GM23248 (cell line): ENCODE measurements at places on chromosomes 4 and X.

- DNase-seq, result peak; percentile 32
Observed at GRCh38 chr4:6747294-6748051, 31.5 kb downstream of the BLOC1S4 start.

- no peak for DNase-seq
Observed at GRCh38 chrX:20325786-20326388, 59.2 kb upstream of the RPS6KA3 start.

DNA sequence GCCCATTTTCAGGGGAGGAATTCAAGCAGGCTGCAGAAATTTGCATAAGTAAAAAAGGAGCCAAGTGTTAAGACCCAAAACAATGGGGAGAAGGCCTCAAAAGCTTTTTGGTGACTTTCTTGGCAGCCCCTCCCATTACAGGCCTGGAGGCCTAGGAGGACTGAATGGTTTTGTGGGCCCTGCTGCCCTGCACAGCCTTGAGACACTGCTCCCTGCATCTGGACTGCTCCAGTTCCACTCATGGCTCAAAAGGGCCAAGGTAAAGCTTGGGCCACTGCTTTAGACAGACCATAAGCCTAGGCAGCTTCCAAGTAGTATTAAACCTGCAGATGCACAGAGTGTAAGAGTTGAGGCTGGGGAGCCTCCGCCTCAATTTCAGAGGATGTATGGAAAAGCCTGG lies 501.6 kb downstream of the MID1IP1 start:
- no peak for DNase-seq

DNA sequence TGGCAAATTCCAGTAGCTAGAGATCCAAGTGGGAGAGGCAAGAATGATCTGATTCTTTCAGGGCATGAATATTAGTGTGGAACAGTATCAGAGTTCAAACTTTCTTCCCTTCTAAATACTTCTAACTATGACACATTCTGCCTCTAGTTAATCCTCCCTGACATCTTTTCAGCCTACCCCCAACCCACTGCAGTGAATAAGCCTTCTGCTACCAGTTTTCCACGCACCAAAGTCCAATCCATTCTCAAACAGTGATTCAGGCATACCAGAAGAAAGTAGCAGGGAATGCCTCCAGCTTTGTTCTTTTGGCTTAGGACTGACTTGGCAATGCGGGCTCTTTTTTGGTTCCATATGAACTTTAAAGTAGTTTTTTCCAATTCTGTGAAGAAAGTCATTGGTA lies 155.4 kb upstream of the FTHL17 start:
- DNase-seq, result peak; percentile 82

DNA sequence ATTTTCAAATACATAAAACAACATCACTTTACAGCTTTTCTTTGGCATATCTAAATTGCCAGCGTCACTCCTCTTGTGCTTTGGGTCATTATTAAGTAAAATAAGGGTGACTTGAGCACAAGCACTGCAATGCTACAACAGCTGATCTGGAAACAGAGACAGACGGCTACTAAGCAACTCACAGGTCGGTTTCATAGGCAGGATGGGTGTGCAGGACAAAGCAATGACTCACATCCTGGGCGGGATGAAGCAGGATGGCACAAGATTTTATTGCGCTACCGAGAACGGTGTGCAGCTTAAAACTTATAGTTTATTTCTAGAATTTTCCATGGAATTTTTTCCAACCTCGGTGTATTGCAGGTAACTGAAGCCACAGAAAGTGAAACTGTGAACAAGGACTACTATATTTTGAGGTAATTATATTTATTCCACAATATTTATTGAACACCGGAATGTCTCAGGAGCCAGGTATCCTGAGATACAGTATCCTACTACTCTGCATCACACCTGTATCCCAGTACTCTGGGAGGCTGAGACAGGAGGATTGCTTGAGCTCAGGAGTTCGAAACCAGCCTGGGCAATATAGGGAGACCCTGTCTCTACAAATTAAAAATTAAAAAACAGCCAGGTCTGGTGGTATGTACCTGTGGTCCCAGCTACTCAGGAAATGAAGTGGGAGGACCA lies 215.5 kb downstream of the APBB2 start:
- peak; percentile 33 for DNase-seq

GRCh38 chr4:173835903-173836302 lies 305.9 kb upstream of the HAND2 start:
- peak; percentile 70 for DNase-seq

- peak; percentile 11 for DNase-seq
Observed at GRCh38 chr4:24104158-24104565, 214.3 kb upstream of the PPARGC1A start.

GRCh38 chr4:16111533-16111932 lies 27.7 kb upstream of the PROM1 start:
- DNase-seq, result no peak

- DNase-seq, result no peak
Observed at GRCh38 chrX:31190221-31190975, 118.6 kb upstream of the FTHL17 start.

GRCh38 chrX:66625525-66625924 lies 13.4 kb downstream of the EDA2R start:
- no peak for DNase-seq

DNA sequence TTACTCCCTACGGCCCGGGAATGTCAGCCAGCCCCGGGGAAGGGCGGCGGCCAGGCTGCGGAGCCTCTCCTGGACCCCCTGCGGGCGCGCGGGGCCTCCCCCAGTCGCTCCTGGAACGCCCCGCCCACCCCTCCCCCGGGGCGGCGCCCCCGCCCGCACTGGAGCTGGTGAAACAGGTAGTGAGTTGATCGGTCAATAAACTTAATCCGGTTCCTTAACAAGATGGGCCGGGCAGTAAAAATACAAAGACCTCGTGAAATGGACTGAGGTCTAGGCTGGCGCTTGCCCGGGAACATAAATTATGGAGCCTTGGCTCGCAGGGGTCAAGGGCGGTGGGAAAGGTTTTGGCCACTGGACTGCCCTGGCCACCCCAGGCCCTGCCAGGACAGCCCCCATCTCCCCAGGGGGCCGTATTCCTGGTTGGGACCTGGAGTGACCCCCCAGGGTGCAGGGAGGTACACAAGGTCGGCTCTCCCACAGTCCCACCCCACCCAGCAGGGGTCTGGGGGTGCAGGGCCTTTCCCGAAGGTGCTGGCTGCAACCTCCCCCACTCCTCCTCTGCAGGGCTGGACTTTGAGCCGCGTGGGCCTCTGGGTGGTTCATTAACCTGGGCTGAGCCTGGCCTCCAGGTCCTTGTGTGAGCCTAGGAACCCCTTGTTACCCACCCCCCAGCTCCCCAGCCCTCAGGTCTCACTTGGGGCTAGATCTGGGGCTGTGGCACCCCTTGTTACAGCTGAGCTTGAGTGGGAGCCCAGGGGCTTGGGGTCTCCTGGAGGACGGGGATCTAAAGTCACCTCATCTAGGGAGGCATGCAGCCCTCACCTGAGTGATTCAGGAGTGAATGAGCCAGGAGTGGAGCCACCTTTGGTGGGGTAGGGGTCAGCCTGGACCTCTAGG lies 2.5 kb downstream of the FGFR3 start:
- DNase-seq, result no peak

DNA sequence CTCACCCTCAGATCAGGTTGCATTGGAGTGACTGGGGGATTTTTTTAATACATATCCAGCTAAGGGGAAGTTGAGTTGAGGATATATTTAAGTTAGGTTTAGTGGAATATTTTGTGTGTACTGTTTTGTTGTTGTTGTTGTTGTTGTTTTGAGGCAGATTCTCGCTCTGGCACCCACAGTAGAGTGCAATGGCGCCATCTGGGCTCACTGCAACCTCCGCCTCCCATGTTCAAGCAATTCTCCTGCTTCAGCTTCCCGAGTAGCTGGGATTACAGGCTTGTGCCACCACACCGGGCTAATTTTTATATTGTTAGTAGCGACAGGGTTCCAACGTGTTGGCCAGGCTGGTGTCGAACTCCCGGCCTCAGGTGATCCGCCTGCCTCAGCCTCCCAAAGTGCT lies 38.6 kb upstream of the ATP6AP2 start:
- no peak for DNase-seq

GRCh38 chr4:90855111-90855510 lies 727.9 kb downstream of the CCSER1 start:
- no peak for DNase-seq

- no peak for DNase-seq
Observed at GRCh38 chr4:168309781-168310180, 8.8 kb downstream of the DDX60 start.

DNA sequence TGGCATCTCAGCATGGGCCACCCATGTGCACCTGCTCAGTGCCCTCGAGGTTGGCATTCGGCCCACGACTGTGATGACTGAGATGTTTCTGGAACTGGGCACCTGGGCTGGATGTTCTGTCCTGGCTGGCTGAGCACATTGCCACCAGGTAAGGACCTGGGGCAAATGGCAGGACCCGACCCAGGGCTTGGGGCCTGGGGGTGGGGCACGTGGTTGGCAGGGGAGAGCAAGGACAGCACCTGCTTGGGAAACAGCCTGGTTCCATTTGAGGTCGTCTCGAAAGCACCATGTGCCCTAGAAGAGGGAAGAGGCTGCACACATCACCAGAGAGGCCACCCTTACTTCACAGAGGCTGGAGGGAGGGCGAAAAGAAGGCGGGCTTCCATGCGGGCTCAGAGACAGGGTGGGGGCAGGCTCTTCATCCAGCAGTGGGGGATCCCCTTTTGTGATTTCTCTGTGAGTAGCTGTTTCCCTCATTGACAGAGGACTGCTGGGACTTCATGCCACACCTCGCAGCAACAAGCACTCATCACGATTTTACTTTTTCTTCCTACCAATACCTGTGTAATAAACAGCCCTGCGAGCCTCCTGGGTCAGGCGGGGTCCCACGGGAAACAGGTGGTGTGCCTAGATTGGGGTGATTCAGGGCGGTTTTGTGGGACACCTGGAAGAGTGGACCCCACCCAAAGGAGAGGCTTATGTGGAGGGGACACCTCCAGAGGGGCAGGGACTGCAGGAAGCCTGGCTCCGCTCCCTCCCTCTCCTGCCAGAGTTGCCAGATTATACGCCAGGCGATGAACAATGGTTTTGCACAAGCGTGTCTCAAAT lies 12.0 kb downstream of the TMEM187 start:
- no peak for DNase-seq

- DNase-seq, result no peak
Observed at GRCh38 chr4:66404141-66404540, 733.9 kb upstream of the EPHA5 start.

GRCh38 chr4:157978680-157979361 lies 194.0 kb downstream of the GASK1B start:
- peak; percentile 66 for DNase-seq

DNA sequence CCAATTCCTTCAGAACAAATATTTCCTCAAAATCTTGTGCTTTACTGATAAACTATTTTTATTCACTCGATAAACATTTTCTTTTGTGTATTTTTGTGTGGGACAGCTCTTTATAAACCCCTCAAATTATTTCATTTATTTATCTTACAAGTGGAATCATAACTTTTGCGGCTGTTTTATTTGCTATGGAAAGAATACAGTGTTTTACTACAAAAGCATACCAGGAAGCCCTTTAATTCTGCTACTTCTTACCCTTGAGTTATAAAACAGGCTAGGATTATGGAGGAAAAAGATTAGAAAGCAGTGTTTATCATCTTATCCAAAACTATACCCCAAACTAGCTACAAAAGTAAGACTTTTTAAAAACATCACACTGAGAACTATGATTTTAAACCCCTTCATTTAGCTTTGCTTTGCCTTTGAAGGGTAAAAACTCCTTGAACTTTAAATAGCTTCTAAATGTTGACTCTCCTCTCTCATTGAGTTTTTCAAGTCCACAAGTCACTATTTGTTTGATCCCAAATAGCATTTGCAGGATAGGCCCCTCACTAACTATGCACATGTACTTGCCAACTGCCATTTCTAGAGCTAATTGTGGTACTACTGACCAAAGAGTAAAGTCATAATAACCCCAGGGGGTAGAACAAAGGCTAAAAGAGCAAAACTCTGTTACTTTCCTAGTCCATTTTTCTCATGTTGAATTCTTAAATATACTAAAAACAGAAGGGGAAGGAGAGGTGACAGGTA lies 45.8 kb upstream of the SGMS2 start:
- DNase-seq, result no peak

DNA sequence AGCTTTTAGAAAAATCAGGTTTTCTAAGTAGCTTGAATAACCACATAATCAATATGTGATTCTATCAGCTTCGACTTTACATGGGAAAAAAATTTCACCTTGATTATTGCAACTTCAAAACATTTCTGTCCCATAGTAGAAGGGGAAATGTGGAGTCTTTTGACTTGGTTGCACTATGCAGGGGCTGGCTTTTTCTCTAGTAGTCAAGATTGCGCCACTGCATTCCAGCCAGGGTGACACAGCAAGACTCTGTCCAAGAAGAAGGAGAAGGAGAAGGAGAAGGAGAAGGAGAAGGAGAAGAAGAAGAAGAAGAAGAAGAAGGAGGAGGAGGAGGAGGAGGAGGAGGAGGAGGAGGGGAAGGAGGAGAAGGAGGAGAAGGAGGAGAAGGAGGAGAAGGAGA lies 84.9 kb downstream of the MAML3 start:
- peak; percentile 84 for DNase-seq

GRCh38 chrX:50721764-50722521 lies 92.1 kb downstream of the SHROOM4 start:
- no peak for DNase-seq

DNA sequence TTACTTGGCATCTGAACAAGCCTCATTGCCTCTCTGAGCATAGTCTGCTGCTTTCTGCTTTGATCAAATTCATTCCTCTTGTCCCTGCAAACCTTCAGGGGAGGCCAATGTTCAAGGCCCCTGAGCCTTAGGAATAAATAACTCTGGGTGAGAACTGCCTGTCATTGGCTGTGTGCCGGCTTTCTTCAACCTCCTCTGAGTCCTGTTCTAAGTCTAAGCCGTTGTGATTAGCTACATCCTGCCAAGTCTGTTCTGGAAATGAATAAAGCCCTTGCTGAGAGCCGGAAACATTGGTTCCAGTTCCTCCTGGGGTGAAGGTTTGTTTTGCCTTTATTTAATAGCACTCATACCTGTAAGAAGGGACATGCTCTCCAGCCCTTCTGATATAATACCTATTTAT lies 13.8 kb downstream of the RNF4 start:
- peak; percentile 61 for DNase-seq

DNA sequence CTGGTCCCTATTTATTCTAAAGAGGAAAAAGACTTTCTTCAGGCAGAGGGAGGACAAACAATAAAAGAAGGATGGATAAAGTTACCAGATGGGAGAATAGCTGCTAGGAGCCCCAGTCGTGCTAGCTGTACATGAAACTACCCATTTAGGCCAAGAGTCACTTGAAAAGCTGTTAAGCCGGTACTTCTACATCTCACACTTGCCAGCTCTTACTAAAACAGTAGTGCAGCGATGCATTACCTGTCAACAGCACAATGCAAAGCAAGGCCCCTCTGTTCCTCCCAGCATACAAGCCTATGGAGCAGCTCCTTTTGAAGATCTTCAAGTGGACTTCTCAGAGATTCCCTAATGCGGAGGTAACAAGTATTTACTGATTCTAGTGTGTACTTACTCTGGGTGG lies 1138.8 kb downstream of the ARAP2 start:
- DNase-seq, result no peak

DNA sequence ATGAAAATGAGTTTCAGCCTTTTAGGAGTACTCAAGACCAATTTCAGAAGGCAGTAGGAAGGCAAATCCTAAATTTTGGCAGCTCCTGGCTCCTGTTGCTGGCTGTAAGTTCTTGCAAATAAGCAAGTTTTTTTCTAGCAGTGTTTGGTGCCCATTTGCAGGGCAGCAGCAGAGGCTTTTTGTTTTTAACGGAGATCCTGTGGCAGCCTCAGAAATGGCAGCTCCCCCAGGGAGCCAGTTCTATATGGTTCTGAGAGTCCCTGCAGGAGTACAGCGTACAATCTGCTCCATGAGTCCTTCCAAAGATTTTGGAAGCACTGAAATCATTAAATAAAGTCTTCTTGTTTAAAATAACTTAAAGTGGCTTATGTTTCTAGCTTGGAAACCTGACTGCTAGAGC lies 171.9 kb downstream of the NDST4 start:
- DNase-seq, result no peak

GRCh38 chr4:118865091-118865708 lies 23.5 kb upstream of the SYNPO2 start:
- peak; percentile 71 for DNase-seq
